ENCODE measurements at places on chromosomes 5 and 9.

DNA sequence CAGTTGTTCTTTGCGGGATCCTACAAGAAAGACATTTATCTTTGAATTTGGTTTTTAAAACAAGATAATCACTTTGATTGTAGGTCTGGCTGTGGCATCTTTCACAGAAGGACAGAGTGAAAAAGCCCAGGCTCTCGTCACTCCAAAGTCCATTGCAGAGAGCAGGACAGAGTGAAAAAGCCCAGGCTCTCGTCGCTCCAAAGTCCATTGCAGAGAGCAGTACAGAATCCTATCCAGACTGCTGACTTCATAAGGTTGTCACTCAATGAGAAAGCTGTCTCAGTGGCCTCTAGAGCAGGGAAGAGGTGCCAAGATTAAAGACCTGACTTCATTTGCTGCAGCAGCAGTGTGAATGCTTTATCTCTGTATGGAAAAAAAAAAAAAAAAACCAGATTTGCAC, 16.3 kb upstream of the GPX8 start:
- no peak for DNase-seq

DNA sequence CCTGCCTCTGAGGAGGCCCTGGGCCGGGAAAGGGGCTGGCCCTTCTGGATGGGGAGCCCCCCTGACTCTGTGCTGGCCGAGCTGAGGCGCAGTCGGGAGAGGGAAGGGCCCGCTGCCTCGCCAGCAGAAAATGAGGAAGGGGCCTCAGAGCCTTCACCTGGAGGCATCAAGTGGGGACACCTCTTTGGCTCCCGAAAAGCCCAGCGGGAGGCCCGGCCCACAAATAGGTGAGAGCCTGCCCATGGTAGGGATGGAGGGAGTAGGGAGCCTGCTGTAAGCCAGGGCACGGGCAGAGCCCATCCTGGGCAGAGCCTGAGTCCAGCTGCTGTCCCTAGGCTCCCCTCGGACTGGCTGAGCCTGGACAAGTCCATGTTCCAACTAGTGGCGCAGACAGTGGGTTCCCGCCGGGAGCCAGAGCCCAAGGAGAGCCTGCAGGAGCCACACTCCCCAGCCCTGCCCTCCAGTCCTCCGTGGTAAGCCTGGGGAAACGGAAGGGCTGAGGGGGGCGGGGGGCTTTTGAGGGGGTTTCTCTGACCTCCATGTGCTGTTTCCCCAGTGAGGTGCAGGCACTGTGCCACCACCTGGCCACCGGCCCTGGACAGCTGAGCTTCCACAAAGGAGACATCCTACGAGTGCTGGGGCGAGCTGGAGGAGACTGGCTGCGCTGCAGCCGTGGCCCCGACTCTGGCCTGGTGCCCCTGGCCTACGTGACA, 44.3 kb upstream of the TESK1 start:
- DNase-seq = no peak

GRCh38 chr5:114390431-114390830, 28.6 kb downstream of the KCNN2 start:
- DNase-seq = no peak

GRCh38 chr9:137433916-137434431, 7.2 kb downstream of the ENTPD8 start:
- DNase-seq = no peak

DNA sequence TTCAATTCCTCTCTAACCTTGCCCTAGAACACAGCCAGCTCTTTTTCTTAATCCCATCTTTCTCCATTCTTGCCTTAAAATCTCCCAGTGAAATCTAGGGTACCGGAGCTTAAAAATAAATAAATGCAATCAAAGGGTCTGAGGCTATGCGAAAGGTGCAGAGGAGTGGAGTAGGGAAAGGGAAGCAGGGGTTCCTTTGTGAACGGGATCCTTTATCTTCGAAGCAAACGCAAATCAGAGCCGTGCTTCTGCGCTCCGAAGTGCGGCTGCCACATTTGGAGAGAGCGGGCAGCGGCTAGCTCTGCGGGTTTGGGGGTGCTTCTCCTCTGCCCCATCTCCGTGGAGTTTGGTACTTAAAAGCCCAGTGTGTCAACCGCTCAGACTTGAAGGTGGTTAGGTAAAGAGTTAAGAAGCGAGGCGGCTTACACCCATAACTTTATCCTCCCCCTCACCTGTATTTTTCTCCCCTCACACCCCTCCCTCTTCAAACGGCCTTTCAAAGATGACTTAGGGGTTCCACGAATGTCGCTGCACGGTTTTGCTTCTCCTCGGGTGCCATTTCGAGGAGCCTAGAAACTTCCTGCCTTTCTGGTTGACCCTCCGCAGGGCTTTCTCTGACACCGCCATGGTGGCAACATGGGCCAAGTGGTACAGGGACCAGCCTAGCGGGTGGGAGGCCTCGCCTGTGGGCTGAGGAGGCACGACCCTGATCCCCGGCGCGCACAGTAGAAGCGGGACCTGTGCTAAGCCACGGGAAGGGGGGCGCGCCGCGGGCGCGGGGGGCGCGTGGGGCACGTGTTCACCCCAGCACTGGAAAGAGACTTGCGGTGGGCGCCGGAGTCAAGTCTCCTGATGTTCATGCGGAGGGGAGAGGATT, 31.7 kb upstream of the NFIB start:
- no peak for DNase-seq

All from left colon (tissue), 2 donors.